Fibroblast of skin of right biceps (primary cell): ENCODE measurements at places on chromosomes 7 and 10.

DNA sequence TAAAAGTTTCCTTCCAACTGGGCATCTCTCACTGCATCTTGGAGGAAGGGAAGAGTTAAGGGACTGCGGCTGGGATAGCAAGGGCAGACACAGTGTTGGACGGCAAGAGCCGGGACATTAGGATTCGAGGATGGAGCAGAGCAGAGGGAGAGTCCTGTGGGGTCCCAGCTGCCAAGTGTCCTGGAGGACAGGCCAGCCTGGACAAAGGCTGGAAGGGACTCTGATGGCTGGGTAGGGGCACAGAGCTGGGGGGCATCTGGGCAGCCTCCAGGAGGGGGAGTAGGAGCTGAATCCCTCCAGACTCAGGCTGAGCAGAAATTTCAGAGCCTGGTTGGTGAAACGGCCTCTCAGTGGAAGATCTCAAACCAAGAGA lies 19.2 kb downstream of the SFTPA1 start:
- no peak for DNase-seq

GRCh38 chr7:130352194-130353074 lies 7.8 kb downstream of the CPA5 start:
- peak; percentile 78 for DNase-seq

- peak; percentile 70 for DNase-seq
Observed at GRCh38 chr7:94272821-94273583, 121.7 kb upstream of the COL1A2 start.

DNA sequence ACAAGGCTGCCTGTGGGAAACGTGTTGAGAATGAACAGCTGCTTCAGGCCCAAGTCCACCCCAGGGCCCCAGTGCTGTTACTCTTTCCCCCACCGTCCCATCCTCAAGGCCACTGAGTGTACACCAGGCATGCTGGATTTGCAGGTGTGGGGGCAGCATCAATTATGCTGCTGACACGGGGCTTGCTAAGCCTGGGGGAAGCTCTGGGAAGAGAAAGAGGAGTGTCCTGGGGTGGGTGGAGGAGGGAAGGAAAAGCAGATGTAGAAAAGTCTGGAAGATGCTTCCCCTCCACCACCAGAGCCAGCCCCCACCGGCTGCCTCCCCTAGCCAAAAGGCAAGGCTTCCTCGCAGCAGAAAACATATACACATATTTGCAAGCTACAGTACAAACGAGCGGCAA lies 153.9 kb downstream of the CDH23 start:
- no peak for DNase-seq

- DNase-seq: peak; percentile 4
Observed at GRCh38 chr7:140898786-140899536, 25.8 kb downstream of the BRAF start.

- DNase-seq: no peak
Observed at GRCh38 chr7:82669141-82669540, 225.6 kb upstream of the CACNA2D1 start.

DNA sequence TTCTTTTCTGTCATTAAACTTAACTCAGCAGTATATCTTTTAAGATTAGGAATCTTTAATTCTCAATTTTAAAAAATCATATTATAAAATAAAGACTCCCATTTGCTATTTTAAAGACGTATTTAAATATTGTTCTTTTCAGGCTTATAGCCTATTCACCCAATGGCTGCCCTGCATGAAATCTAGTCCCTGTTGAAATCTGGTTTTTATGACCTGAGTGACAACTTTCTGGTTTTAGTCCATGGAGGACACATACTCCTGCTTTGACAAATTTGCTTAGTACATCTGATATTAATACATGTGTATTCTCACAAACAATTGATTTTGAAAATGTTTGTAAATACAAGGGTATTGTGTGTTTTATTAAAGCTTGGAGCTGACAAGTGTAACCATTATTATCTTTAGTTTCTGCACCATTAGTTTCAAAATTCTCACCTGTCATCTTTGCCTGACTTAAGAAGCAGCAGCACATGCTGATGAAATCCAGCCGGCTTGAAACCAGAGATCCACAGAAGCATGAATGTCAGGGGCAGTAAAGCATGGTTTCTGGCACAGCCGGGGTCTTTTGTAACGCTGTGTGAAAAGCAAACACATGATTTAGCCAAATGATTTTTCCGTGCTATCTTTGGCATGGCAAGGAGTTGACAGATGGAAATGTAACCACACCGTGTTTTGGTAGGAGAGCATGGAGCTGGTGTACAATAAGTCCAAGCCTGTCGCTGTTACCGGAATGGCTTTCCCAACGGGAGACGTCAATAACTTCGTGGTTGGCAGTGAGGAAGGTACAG lies 262.8 kb downstream of the DYNC1I1 start:
- DNase-seq: no peak

- no peak for DNase-seq
Observed at GRCh38 chr10:132111121-132111731, 45.5 kb downstream of the JAKMIP3 start.

GRCh38 chr7:106065575-106066500 lies 46.3 kb downstream of the SYPL1 start:
- DNase-seq: no peak

- DNase-seq: no peak
Observed at GRCh38 chr10:15763006-15763405, 43.3 kb upstream of the ITGA8 start.
